AG08396 (cell line): ENCODE measurements at places on chromosomes 4 and X.
A peak's percentile ranks its signal among the peaks of the same experiment; 100 is the strongest.

- no peak for DNase-seq
These were observed 3.7 kb upstream of the JAKMIP1 start for GRCh38 chr4:6204098-6204497.

DNA sequence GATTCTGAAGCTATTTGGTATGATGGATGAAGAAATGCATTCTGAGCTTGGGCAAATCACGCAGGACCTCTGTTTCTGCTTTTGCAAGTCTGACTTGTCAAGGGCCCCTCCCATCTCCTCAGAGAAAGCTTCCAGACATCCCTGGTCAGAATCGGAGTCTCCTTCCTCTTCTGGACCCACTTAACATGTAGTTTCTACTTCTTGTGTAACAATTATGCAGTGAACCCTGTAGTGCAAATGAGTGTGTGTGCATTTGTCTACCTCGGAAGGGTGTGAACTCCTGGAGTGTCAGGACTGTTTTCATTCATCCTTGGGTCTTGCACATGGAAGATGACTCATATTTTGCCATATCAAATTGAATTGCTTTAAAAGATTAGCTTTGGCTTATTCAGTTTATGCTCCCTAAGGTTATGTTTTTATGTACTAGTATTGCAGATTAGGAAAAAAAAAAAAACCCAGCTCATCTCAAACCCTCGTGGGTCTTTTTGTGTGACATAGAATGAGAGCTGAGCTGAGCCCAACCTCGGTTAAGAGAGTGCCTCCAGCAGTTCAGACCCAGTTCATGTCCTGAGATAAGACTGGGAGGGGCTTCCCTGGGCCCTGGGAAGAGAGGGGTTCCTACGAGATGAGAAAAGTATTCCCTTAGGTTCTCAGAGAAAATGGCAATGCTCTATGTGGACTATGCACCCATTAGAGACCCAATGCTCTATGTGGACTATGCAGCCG lies 61.1 kb upstream of the RPL34 start:
- no peak for DNase-seq

DNA sequence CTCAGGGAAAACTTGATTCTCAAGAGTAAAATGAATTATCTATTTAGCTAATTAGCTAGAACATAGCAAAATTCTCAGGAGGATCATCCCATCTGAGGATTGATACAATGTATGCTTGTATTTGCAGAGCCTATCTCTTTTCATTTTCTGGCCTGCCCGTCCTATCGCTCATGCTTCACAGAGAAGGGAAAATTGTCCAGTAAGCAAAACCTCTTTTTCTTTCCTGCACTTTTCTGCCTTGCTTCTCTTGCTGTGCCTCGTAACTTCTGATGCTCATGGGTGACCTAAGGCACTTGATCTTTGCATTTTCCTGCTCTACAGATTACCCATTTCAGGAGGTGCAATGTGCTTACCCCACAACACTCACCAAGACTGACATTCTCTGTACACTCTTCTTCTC lies 88.1 kb downstream of the GBA3 start:
- DNase-seq = no peak

GRCh38 chr4:40800064-40800463 lies 50.3 kb downstream of the NSUN7 start:
- DNase-seq = no peak

DNA sequence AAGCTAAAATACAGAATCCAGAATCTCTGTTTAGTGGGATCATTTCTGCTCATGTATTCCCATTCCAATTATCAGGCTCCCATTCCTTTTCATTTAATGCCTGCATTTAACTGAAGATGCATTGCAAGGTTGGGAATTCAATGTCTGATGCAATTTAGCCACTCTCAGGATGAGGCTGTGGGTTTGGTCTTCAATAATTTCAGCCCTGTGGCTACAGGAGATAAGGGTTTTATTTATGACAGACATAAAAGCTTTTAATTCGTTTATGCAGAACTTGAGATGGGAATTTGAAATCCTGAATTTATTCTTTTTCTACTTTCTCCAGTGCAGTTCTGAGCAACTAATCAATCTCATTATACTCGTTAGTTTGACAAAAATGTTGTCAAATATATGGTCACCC lies 1225.9 kb downstream of the PCDH18 start:
- no peak for DNase-seq

- peak; percentile 86 for DNase-seq
These were observed 16.8 kb downstream of the PTTG2 start for GRCh38 chr4:37976991-37977470.

DNA sequence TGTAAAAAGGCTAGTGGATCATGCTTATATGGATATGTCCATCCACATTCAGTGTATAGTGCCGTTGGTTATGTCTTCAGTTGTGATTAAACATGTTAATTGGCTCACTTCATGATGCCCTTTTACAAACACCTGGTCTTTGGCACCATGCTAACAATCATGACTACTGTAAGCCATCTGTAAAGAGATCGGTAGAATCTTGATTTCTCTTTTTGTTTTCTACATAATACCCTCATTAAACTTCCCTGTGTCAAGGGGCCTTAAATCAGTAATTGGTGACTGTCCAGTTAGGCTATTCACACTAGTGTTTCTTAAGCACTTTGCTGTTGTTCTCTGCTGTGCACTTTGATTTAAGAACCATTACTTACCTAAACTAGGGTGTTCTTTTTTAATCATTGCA lies 475.2 kb downstream of the RPA4 start:
- DNase-seq = no peak

- no peak for DNase-seq
These were observed 180.3 kb upstream of the FTHL17 start for GRCh38 chrX:31252133-31252532.

GRCh38 chrX:135416546-135416945 lies 5.2 kb upstream of the SMIM10L2A start:
- DNase-seq = no peak

DNA sequence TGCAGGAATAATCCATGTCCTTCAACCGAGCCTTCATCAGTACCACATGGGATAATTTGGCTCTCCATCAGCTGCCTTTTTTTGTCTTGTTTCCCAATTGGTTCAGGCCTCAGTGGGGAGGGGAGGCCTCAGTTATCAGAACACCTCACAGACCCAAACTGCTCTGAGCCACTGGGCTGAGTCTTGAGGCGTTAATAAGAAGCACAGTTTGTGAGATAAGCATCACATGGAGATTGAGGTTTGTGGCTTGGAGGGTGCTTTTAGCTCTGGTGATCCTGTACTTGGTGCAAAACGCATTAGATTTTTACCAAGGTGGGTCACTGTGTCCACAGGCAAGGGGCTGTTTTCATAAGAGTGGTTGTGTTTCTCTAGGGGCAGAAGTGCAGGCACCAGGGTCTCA lies 82.8 kb upstream of the HPF1 start:
- no peak for DNase-seq

- no peak for DNase-seq
These were observed 387.8 kb downstream of the PRR32 start for GRCh38 chrX:127207326-127207725.

- DNase-seq = no peak
These were observed 2.0 kb downstream of the ELK1 start for GRCh38 chrX:47648376-47648775.

- no peak for DNase-seq
These were observed 676.7 kb downstream of the GALNTL6 start for GRCh38 chr4:172489861-172490260.

- DNase-seq = no peak
These were observed 3.7 kb upstream of the ANTXR2 start for GRCh38 chr4:80076681-80077080.

- peak; percentile 21 for DNase-seq
These were observed 39.4 kb upstream of the NDP start for GRCh38 chrX:44012484-44013096.

DNA sequence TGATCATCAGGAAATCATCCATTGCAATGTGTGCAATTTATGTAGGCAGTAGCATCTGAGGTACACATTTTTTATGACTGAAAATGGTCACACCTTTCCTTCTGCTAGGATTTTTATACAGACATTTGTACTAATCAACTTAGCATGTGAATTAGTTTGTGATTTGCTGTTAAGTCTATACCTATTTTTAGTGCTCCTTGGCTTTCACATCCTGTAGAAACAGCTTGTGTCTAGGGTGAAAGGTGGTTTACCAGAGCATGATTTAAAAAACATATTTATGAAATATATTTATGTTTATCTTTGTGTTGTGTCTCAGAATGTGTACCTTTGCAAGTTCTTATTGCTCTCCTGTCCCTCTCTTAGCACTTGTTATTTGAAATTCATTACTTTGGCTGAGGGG lies 916.0 kb downstream of the TECRL start:
- DNase-seq = no peak

GRCh38 chr4:173091362-173091761 lies 77.2 kb upstream of the GALNT7 start:
- no peak for DNase-seq

- DNase-seq = no peak
These were observed 754 bp upstream of the KLF3 start for GRCh38 chr4:38663090-38663800.

GRCh38 chrX:153766098-153766817 lies 2.2 kb downstream of the PLXNB3 start:
- peak; percentile 86 for DNase-seq

DNA sequence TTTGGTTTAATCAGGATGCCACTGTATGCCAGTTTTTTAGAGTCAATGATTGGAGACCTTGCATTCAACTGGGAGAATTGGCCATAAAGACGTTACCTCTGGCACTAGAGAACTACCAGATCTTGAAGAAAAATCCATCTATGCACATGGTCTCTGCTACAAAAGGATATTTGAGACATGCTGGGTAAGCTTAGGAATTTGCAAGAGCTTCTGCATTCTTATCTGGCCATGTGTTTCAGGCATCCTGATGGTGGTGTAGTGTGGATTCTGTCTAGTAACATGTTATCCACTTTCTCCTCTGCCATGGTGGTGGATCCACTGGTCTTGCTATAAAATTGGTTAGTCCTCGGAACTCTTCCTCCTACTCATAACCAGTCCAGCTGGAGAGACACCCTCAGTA lies 185.3 kb upstream of the WDFY3 start:
- no peak for DNase-seq

DNA sequence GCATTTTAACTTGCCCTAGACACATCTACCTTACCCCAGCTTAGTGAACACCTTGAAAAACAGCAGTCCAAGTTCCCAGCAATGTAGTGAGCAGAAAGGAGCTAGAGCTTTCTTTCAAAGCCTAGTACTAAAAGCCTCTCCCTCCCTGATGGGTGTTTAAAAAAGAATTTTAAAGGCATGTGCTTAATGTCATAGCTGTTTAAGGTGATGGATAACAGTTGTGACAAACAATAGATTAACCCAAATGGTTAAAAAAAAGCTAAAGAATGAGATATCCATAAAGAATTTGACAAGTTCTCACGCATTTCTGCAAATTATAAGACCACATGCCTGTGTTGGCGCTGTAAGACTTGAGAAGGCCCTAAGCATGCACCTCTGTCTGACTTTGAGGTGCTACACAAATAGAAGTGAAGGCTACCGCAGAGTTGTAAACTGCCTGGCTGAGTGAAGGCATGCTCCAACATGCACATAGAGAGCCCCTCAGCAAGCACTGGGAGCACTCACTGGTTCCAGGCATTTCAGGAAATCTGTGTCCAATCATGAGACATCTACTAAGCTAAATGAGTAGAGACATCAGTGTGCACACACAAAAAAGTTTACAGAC lies 94.0 kb downstream of the PHF8 start:
- DNase-seq = no peak

DNA sequence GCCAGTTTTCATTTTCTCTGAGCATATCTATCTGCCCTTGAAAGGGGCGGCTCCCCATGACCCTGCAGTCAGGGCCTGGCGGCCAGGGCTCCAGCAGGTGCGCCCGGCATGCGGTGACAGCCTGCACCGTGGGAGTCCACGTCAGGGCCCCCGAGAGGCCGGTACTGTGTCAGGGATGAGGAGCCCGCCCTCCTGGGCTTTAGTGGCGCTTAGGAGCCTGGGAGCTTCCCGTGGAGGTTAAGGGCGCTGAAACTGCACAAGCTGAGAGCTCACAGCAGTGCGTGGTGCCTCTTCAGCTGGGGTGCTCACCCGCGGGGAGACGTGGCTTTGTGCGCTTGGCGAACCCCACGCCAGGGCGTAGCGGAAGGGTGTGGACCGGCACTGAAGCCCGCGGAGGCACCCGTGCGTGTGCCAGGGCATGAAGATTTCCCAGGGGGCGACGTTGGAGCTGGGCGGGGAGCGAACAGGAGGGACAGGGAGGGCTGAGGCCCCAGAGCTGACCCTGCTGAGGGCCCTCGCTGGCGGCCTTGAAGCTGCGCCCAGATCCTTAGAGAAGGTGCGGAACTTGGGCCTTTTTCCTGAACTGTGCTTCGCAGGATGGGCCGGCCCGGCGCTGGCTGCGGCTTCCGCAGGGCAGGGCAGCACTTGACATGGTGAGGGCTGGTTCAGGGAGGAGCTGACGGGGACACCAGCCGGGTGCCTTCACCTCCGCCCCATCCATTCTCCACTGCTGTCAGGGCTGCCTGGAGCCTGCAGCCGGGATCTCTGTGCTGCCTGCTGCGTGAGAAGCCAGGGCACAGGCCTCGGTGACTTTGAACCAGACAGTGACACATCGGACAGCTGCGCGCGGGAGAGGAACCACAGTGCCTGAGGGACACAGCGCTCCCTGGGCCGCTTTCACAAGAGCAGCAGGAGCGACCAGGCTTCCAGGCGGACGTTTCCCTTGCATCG lies 32.9 kb downstream of the HTT-AS start:
- peak; percentile 78 for DNase-seq

- DNase-seq = no peak
These were observed 344.7 kb upstream of the FAM241A start for GRCh38 chr4:111800551-111800950.

GRCh38 chr4:2071252-2071911 lies 12.3 kb downstream of the NAT8L start:
- no peak for DNase-seq

- peak; percentile 13 for DNase-seq
These were observed 1.6 kb upstream of the NKX1-1 start for GRCh38 chr4:1407657-1408333.

DNA sequence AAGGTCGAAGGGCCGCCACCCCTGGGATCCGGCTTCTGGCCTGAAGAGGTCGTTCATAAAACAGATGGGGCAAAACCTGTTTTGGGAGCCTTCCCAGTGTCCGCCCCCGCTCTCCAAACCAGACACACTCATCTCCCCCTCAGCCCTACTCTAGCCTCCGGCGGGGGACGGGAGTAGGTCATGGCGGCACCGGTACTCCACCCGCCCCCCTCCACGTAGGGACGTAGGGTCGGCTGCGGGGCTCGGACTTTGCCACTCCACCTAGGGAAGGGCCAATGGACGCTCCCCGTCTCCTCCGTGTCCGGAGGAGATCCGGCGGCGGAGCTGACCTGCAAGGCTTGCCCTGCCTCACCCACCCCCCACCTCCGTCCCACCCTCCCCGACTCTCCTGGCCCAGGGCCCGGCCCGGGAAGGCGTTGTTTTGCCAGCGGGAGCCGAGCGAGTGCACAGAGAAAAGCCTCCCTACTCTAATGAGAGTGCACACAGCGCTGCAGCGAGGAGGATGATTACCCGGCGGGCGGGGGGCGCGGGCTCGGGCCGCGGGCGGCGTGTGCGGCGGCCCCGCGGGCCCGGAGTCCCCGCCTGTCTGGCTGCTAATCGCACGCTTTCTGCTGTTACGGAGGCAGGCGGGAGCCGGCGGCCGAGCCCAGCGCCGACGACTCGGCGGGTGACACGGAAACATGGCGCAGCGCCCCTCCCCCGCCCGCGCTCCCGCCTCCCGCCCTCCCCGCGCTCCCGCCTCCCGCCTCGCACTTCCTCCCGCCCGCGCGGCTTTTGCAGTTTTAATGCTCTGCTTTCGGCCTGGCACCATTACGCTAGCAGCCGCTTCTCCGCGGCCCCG lies 8.3 kb upstream of the BCOR start:
- DNase-seq = peak; percentile 66
